ENCODE measurements at places on chromosomes 3 and 15.

GRCh38 chr3:140931016-140931454 lies 10.6 kb upstream of the SLC25A36 start:
- DNase-seq, result no peak

GRCh38 chr3:97430601-97431000 lies 334.0 kb upstream of the ARL6 start:
- no peak for DNase-seq

DNA sequence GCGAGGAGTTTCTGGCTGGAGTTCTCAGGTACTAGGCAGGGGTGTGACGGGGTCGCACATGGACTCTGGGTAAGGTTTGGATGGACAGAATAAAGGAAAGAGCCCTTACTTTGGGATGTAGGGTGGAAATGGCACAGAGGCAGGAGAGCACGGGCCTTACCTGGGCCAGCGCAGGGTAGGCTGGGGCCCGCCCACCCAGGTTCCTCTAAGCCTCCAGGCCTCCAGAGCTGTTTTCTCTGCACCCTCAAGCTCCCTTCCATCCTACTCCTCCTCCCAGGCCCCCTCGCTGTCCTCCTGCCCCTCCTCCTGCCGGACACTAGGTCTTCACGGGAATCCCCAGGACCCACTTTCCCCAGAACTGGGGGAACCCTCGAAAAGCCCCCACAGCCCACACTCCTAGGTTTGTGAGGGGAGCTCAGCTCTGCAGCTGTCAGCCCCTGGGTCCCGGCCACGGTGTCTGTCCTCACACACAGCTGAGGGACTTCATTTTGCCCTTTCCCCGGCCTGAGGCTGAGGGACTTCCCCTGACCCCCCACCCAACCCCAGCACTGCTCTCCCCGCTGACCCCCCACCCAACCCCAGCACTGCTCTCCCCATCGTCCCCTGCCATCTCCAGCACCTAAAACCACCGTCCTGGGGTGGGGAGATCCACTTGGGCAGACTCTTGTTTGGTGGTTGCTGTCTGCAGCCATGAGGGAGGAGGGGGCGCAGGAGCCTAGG lies 53.0 kb upstream of the PCSK6 start:
- no peak for DNase-seq

GRCh38 chr15:78195735-78196201 lies 38.6 kb downstream of the ACSBG1 start:
- DNase-seq, result peak; percentile 56

DNA sequence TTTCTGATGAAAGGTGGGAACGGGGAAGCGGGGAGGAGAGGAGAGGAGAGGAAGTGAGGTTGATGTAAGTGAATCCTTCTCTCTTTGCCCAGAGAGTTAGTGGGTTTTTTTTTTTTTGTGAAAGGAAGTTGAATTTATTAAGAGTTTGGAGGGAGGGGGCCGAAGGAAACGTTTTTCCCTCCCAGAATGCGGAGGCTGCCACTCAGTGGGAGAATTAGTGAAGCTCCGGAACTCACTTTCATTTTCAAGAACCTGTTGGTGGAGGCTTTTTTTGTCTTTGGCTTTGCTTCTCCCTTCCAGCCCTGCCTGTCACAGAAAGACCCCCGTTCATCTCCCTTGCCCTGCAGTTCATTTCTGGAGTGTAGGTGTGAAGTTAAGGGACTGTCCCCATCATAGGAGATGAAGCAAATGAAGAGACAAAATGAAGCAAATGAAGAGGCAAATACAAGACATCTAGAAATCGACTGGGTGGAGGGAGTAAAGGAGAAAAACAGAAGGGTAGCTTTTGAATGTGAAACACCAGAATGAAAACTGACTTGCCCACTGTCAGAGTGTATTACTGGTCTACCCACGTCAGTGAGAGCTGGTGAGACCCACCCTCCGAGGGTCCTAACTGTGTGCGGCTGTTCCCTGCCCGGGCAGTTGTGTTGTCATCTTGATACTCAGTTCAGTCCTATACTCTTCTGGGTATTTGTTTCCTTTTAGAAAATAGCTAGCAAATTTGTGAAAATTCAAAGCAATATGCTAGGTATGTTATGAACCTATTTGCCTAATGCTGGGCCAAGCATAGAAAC lies 91.5 kb downstream of the ITPR1 start:
- peak; percentile 2 for DNase-seq

GRCh38 chr3:69181592-69182211 lies 59.3 kb upstream of the LMOD3 start:
- DNase-seq, result no peak

DNA sequence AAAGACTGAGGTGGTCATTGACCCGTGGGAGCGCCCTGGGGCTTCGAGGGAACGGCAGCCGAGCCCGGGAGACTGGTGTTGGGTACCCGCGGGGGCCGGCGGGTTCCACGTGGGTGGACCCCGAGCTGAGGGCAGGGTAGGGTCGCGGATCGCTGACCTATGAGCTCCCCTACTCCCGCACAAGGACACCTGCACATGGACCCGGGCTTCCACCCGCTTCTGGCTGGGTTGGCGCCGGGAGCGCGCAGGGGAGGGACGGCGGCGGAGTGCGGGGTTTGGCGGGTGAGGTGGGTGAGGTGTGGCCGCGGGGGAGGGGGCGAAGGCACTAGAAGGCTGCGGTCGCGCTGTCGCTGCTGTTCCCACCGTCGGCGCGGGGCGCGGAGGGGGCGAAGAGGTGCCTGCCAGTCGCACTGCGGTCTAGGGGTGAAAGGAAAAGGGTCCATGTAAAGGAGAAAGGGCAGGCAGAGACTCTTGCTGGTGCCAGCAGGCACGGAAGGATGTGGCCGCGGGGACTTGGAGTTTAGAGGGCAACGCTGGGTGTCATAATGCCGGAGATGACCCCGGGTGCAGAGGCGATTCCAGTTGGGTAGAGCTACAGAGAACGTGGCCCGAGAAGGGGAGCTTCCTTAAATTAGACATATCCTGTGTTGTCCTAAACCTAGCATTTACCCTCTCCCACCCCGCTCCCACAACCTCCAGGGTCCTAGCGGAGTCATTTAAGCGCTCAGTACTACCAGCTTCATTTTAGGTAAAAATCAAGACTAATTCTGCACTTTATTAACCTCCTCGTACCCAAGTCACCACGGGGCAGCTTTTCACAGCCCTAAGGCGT lies 245.9 kb upstream of the TOPAZ1 start:
- DNase-seq, result peak; percentile 25

- DNase-seq, result no peak
Observed at GRCh38 chr3:122668930-122669730, 11.5 kb upstream of the PARP14 start.

GRCh38 chr3:51004235-51004634 lies 329.5 kb downstream of the DOCK3 start:
- no peak for DNase-seq

GRCh38 chr3:30655187-30655812 lies 48.9 kb downstream of the TGFBR2 start:
- no peak for DNase-seq

DNA sequence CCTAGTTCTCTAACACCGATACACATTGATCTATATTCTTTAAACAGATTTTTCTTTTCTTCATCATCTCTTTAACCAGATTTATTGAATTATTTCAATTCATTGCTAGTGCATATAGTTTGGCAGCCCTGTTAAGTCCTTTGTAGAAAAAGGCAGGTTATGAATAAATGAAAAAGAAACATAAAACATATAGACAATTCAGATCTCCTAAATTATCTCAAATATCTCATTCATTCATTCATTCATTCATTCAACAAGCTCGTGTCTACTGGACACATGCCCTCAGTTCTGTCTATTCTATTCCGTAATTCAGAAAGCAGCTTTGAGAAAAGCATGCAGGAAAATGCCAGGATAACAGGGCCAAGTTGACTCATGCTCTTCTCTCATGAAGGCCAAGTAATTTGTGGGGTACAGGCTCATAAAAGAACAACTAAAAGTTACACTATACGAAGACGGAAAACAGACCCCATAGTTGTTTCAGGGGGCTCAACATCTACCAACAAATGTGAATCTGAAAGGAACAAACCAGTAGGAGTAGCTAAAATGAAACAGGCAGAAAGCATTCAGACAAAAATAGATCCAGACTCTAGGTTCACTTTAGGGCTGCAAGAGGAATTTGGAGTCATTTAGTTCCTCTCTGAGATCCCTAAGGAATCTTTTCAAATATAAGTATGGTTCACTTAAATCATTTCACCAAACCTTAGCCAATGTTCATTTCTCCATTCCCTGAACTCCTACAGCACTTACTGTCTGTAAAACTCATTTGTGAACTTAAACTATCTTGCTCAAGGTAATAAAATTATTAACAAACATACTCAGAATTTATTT lies 7.5 kb downstream of the ZNF148 start:
- DNase-seq, result no peak

GRCh38 chr3:133937756-133938601 lies 42.3 kb upstream of the RAB6B start:
- DNase-seq, result no peak

- no peak for DNase-seq
Observed at GRCh38 chr3:172082269-172082668, 42.9 kb downstream of the FNDC3B start.

GRCh38 chr3:184772667-184773272 lies 39.2 kb upstream of the VPS8 start:
- no peak for DNase-seq

GRCh38 chr3:37930495-37930894 lies 60.1 kb upstream of the VILL start:
- no peak for DNase-seq

DNA sequence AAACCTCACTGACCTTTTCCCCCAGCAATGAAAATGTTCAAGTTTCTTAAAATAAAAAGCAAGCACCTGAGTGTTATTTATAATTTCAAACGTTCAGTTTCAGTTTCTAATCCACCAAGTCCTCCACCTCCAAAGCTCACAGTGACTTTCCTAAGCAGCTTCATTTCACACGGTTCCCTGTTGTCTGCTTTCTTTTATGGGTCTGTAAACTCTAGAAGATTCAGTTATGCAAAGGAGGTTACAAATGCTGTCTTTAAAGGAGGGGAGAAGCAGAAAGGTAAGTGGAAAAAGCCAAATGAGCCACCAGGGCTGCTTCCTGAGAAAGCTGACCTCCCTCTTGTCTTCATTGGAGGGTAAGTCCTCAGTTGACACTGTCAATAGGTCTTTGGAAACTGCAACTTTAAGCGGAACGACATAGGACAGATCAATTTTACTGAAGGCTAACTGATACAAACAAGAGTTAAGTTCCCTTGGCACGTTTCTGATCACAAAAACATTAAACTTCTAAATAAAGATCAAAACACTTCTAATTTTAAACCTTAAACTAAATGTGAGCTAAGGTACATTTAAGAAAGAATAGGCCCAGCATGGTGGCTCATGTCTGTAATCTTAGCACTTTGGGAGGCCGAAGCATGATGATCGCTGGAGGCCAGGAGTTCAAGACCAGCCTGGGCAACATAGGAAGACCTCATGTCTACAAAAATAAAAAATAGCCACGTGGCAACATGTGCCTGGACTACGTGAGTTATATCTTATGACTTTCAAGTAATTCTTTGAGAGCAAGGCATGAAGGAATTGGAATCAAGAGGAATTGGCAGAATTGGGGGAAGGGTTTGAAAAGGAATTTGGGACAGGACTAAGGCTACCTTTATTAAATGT lies 151.9 kb upstream of the UBE2E1 start:
- DNase-seq, result no peak

DNA sequence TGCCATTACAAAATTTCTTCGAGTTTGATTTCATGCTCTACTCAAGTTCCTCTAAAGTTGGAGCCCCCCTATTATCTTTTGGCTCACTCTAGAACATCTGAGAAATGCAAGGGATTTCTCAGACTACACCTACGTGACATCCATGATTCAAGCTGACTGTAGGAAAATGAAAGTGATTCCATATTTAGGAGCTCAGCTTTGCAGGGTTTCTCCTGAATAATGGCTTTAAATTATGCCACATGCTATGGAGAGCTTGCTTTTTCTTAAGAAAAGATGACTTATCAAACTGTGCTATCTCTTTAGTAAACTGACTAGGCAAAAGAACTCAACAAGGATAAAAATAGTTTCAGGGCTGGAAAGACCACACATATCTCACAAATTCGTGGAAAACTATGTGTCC lies 292.1 kb downstream of the LSAMP start:
- no peak for DNase-seq

DNA sequence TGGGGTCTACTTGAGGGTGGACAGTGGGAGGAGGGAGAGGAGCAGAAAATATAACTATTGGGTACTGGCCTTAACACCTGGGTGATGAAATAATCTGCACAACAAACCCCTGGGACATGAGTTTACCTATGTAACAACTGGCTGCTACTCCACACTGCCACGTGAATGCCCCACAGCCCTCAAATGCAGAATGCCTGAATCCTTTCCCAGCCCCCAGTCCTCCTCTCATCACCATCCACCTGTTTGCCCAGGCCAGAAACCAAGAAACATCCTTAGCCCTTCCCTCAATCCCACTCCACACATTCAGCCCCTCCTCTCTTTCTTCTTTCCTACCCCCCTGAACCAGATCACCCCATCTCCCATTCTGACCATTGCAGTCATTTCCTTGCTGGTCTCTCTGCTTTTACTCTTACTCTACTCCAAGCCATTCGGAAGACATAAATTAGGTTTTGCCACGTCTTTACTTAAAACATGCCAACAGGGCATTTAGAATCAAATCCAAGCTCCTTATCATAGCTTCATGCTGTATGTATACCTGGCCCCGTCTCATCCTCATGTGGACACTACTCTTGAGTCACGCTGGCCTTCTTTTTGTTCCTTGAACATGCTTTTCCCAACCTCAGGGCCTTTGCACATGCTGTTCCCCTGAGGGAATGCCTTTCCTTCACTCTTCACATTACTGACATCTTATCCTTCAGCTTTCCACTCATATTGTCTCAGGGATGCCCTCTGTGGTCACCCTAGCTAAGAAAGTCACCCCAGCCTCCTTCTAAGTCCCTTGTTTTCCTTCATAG lies 137.5 kb upstream of the ABHD17C start:
- no peak for DNase-seq

DNA sequence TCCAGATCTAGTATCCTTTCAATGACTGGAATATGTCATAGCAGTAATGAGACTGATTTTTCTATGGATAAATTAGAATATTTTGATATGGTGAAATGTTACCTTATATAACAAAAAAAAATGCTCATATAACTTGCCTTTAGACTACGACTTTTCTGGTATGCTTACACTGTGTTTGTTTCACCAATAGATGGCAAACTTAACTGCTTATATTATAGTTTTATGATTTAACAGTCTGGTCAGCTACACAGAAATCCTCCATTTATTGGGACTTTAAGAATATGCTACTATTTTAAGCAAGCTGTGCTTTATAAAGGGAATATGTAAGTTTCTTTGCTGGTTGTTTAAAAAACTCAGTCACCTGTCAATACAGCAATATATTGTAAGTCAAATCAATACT lies 205.6 kb downstream of the VGLL3 start:
- no peak for DNase-seq

DNA sequence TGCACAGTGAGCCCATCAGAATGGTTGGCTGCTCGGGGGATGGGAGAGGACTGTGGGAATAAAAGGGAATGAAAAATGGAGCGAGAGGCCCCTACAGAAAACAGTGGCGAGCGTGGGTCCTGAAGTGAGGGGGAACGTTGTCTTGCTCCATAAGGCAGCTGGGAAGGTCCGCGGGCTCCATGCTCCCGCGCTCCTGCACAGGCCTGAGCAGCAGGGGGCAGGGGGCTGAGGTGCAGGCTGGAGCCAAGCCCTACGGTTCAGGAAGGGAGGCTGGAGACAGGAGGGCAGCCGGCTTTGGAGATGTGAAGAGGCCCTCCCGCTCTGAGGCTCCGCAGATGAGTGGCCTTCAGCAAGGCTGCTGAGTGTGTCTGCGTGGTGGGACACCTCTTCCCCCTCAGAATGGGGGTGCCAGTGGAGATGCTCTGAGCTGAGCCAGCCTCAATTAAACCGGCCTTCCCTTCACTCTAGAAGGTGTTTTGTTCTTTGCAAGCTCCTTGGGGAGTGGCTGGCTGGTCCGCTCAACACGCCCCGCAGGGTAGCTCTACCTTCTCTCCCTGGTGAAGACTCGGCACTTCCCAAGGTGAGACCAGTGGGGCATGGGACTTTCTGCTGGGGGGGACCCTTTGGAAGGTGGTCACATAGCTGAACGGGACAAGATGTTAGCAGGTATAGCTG lies 208.0 kb downstream of the XXYLT1 start:
- DNase-seq, result no peak
